ENCODE measurements at places on chromosomes 6 and 20.

DNA sequence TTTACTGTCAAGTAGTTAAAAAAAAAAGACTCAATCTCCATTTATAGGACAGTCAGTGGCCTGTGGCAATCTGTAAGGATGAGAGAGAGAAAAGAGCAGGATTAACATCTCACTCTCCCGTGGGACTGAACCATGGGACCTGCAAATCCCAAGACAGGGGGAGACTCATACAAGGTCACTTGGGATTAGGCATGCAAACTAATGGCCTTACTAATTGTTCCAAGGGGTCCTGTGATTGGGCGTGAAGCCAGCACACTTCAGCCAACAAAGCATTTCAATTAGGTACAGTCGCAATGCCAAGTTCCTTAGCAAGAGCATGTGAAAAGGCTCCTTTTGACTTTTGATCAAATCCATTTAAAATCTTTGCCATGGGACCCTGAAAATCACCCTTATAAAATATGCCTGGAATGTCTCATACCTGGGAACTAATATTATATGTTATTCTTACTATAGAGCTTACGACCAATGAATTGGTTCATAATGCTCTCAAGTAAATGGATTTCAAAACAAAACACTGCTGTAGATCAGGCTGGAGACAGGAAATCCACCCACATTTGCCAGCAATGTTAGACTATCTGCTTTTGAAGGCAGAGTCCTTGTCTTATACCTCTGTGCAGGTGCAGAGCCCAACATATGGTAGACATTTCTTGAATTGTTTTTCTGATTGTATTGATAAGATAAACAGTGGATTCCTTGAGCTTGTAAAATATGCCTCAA is 412.5 kb downstream of the GJA1 start:
- H3K27ac ChIP-seq: no peak overlapping the region
- no peaks in the 10 kb centered on the region for H3K36me3 ChIP-seq
- no peak for DNase-seq
- H3K4me1 ChIP-seq: no peaks in the 10 kb centered on the region

DNA sequence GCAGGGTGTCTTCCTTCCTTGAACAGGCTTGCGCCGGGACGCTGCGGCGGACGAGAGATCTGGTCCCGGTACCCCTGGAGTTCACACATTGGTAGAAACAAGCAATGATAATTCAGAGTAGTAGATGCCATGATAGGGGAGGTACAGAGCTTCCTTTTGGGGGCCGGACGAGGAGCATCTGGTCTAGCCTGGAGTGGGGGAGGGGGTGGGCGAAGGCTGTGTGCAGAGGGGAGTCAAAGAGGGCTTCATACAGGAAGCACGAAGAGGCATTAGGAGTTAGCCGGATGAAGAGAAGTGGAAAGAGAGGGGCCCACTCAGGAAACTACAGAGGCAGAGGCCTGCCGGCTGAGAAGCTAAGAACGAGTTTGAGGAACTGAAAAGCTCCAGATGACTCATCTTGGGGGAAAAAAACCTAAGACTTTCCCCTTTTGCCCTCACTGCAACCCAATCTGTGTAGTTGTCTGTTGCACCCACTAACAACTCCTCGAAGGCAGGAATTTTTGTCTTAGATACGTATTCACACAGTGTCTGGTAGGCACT is 611 bp downstream of the CNPY3 start:
- H3K36me3 ChIP-seq: no peaks in the 10 kb centered on the region
- no peak for DNase-seq
- H3K4me3 ChIP-seq: peak overlapping the region; percentile 71
- peaks cover 13% of the 10 kb centered on the region for H3K4me1 ChIP-seq
- H3K27me3 ChIP-seq: no peaks in the 10 kb centered on the region

DNA sequence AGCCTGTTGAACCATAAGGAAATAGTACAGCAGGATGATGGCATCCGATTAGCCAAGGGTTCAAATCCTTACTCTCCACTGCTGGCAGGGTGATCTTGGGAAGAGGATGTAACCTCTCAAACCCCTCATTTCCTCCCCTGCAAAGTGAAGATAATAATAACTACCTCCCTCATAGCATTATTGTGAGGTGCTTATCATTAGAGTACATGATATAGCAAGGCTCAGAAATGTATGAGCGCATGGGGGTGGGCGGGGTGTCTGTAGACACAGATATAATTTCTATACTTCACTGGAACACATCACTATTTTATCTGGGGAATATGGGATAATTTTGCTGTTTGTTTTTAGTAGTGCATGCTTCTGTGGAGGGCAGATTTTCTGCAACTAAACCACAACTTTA is 89.8 kb upstream of the LAMP5 start:
- DNase-seq: no peak
- H3K27me3 ChIP-seq: no peaks in the 10 kb centered on the region
- H3K4me1 ChIP-seq: no peaks in the 10 kb centered on the region
- H3K4me3 ChIP-seq: no peak overlapping the region
- H3K36me3 ChIP-seq: no peaks in the 10 kb centered on the region

- H3K4me3 ChIP-seq: peak overlapping the region; percentile 52
- DNase-seq: no peak
- peaks cover 13% of the 10 kb centered on the region for H3K36me3 ChIP-seq
Measured at GRCh38 chr20:46057856-46058598, 29.0 kb downstream of the SLC12A5 start.

DNA sequence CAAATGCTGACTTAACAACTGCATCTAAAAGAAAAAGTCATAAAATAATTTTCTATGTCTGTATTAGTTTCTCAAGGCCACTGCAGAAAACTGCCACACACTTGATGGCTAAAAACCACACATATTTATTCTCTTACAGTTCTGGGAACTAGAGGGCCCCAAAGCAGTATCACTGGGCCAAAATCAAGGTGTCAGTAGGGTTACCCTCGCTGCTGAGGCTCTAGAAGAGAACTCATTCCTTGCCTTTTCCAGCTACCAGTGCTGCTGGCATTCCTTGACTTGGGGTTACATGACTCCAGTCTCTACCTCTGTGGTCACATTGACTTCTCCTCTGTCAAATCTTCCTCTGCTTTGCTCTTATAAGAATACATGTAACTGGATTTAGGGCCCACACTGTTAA is 124.6 kb upstream of the THEMIS start:
- no peaks in the 10 kb centered on the region for H3K4me1 ChIP-seq
- H3K36me3 ChIP-seq: no peaks in the 10 kb centered on the region
- H3K27ac ChIP-seq: no peak overlapping the region
- H3K27me3 ChIP-seq: no peaks in the 10 kb centered on the region
- no peak overlapping the region for H3K4me3 ChIP-seq

DNA sequence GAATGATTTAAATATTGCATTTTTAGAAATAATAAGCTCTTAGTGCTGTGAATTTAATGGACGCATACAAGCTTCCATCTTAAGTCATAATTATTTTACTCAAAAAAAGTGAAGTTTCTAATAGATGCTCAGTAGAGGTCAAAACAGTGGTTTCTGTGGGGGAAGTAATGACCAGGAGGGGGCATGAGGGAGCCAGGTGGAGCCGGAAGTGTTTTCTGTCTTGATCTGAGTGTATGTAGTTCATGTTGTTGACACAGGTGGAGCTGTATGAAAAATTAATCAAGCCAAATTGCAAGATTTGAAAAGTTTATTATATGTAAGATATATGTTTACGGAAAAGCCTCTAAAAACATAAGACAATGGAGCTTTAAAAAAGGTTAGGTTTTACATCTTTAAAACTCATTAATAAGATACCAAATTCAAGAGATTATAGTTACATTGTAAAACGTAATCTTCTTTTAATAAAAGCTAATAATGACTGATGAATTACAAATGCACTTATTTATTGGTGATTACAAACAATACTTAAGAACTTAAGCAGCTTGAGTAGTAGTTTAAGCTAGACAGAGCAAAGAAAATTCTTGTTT is 68.0 kb downstream of the PLAGL1 start:
- H3K27me3 ChIP-seq: no peaks in the 10 kb centered on the region
- H3K27ac ChIP-seq: no peak overlapping the region
- H3K4me1 ChIP-seq: no peaks in the 10 kb centered on the region
- no peak overlapping the region for H3K4me3 ChIP-seq
- DNase-seq: no peak

DNA sequence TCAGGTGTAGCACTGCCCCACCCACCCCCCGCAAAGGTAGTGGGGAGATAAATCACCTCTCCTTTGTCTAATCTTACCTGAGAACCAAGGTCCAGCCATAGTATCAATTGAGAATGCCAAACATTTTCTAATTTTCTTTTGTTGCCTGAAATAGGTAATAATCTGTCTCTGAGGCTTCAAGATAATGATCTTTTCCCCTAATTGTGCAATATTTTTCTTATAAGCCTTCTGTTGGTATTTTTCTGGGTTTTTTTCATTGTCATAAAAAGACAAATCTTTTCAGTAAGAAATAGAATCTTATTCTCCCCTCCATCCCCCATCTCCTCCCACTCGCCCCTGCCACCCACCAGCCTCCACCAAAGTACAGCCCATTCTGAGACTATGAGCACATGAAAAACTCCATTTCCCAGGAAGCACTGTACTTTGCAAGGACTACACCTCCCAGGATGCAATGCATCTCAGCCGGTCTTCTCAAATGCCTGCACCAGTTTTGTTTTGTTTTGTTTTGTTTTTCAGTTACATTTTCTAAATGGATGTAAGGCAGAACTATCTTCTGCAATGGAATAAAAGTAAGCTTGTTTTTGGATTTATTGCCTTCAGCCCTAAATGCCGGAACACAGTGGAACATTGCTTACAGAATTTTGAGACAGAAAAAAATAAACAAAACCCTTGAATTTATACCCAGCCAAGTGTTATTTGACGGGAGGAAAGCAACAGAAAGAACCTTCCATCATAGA is 268.0 kb downstream of the TFAP2A start:
- H3K36me3 ChIP-seq: no peaks in the 10 kb centered on the region
- H3K27me3 ChIP-seq: no peaks in the 10 kb centered on the region
- peaks cover 4% of the 10 kb centered on the region for H3K4me1 ChIP-seq
- DNase-seq: no peak

DNA sequence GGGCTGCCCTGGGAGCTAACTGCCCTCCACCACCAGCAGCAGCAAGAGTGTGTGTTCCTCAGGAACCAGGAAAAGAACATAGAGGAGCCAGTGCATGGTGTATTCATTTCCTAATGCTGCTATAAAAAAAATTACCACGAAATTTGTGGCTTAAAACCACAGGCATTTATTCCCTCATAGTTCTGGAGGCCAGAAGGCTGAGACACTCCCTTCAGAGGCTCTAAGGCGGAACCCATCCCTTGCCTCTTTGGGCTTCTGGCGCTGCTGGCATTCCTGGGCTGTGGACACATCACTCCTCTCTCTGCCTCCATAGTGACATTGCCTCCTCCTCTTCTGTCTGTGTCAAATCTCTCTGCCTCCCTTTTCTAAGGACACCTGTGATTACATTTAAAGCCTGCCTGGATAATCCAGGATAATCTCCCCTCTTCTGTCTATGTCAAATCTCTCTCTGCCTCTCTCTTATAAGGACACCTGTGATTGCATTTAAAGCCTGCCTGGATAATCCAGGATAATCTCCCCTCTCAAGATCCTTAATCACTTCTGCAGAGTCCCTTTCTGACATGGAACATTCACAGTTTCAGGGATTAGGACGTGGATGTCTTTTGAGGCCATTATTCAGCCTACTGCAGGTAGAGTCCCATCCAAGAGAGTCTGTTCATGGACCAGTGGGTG is 54.7 kb downstream of the NDUFAF5 start:
- no peak overlapping the region for H3K4me3 ChIP-seq
- no peaks in the 10 kb centered on the region for H3K27me3 ChIP-seq

DNA sequence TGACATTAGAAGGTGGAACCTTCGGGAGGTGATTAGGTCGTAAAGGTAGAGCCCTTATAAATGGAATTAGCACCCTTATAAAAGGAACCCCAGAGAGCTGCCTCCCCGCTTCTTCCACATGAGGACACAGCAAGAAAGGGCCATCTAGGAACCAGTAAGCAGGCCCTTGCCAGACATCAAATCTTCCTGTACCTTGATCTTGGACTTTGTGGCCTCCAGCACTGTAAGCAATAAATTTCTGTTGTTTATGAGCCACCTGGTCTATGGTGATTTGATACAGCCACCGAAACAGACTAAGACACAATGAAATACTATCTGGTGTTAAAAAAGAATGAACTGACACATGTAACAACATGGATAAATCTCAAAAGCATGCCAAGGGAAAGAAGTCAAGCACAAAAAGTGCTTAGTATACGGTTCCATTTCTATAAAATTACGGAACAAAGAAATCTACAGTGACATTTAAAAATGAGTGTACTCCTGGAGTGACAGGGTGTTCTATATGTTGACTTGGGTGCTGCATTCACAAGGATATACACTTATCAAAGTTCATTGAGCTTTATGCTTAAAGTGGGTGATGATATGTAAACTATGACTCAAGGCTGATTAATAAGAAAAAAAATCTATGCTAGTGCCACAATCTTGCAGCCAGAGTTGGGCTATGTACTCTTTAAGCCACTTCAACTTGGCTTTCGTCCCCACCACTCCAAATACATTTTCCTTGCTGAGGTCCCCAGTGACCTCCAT is 18.4 kb downstream of the SERPINB1 start:
- H3K36me3 ChIP-seq: no peaks in the 10 kb centered on the region
- no peaks in the 10 kb centered on the region for H3K27me3 ChIP-seq
- no peaks in the 10 kb centered on the region for H3K4me1 ChIP-seq
- DNase-seq: no peak

- H3K4me3 ChIP-seq: no peak overlapping the region
- DNase-seq: no peak
- H3K27ac ChIP-seq: no peak overlapping the region
- H3K36me3 ChIP-seq: no peaks in the 10 kb centered on the region
Measured at GRCh38 chr20:235891-236290, 8.8 kb downstream of the DEFB129 start.

DNA sequence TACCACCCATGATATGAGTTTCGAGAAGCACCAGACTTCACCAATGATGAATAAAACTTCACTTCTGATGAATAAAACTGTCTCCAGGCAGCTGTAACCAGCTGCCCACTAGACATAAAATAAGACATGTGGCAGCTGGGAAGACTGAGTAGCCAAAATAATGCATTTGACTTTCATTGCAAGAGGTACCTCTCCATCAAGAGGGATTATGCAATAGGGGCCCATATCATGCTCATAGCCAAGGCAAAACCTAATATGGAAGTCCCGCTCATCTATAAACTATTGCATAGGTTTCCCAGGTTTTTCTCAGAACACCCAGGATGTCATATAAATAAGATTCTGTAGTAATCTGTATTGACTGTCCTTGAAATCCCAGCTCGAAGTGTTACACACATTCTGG is 155.5 kb downstream of the SIM1 start:
- no peak overlapping the region for H3K27ac ChIP-seq
- H3K36me3 ChIP-seq: no peaks in the 10 kb centered on the region
- no peak overlapping the region for H3K4me3 ChIP-seq
- DNase-seq: no peak
- no peaks in the 10 kb centered on the region for H3K27me3 ChIP-seq
- H3K4me1 ChIP-seq: no peaks in the 10 kb centered on the region

- H3K36me3 ChIP-seq: no peaks in the 10 kb centered on the region
- no peaks in the 10 kb centered on the region for H3K4me1 ChIP-seq
- H3K27me3 ChIP-seq: no peaks in the 10 kb centered on the region
- DNase-seq: no peak
- no peak overlapping the region for H3K4me3 ChIP-seq
- no peak overlapping the region for H3K27ac ChIP-seq
Measured at GRCh38 chr6:76682842-76683241, 610.4 kb upstream of the IMPG1 start.

GRCh38 chr6:1592852-1593251 is 16.9 kb upstream of the FOXC1 start:
- H3K36me3 ChIP-seq: no peaks in the 10 kb centered on the region
- peak; percentile 14 for DNase-seq
- H3K27ac ChIP-seq: peak overlapping the region; percentile 66
- peaks cover 11% of the 10 kb centered on the region for H3K27me3 ChIP-seq

GRCh38 chr20:11847827-11848226 is 69.9 kb upstream of the BTBD3 start:
- H3K27ac ChIP-seq: no peak overlapping the region
- no peak for DNase-seq
- H3K36me3 ChIP-seq: no peaks in the 10 kb centered on the region
- no peak overlapping the region for H3K4me3 ChIP-seq
- H3K4me1 ChIP-seq: no peaks in the 10 kb centered on the region
